ENCODE measurements at places on chromosomes 12 and 14.

- no peak for DNase-seq
These were observed 82.6 kb upstream of the GTF2A1 start for GRCh38 chr14:81303258-81303935.

GRCh38 chr14:22476005-22476751 lies 112.8 kb downstream of the DAD1 start:
- no peak for DNase-seq

- DNase-seq, result no peak
These were observed 372 bp upstream of the DPF3 start for GRCh38 chr14:72894323-72894622.

GRCh38 chr12:18810537-18811253 lies 72.8 kb downstream of the CAPZA3 start:
- DNase-seq, result peak; percentile 62

GRCh38 chr14:103118663-103119404 lies 4.4 kb upstream of the TNFAIP2 start:
- no peak for DNase-seq

- no peak for DNase-seq
These were observed 71.2 kb downstream of the SLC2A13 start for GRCh38 chr12:40034712-40035111.

DNA sequence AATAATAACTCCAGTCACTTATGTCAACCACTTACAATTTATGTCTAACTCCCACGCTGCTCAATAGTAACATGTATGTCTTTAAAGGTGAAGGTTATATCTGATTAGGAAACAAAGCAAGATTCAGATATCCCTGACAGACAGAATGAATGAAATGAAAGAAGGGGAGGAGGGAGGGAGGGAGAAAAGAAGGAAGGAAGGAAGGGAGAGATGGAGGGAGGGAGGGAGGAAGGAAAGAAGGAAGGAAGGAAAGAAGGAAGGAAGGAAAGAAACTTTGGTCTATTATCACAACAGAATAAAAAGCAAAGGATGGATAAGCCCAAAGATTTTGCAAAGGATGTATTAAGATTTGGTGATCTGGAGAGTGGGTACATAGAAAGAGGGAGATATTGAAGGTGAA lies 433.3 kb downstream of the PRKD1 start:
- DNase-seq, result no peak

- DNase-seq, result peak; percentile 96
These were observed 36.8 kb upstream of the VWF start for GRCh38 chr12:6161124-6161882.

Measured in cardiac fibroblast (primary cell).